ENCODE measurements at places on chromosomes 12 and 14.

GRCh38 chr12:122893208-122894153, 2.4 kb downstream of the VPS37B start:
- H3K36me3 ChIP-seq: no peaks in the 10 kb centered on the region
- peaks cover 29% of the 10 kb centered on the region for H3K4me1 ChIP-seq
- no peaks in the 10 kb centered on the region for H3K27me3 ChIP-seq
- no peak for DNase-seq
- H3K27ac ChIP-seq: no peak overlapping the region

- H3K27me3 ChIP-seq: no peaks in the 10 kb centered on the region
- no peaks in the 10 kb centered on the region for H3K36me3 ChIP-seq
- no peak for DNase-seq
Measured at GRCh38 chr12:104772336-104772735, 185.8 kb downstream of the SLC41A2 start.

DNA sequence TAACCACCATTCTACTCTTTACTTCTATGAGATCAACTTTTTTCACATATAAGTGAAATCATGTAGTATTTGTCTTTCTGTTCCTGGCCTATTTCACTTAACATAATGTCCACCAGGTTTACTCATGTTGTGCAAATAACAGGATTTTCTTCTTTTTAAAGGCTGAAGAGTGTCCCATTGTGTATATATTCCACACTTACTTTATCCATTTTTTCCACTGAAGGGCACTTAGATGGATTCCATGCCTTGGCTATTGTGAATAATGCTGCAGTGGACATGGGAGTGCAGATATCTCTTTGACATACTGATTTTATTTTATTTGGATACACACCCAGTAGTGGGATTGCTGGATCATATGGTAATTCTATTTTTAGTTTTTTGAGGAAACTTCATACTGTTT, 181.1 kb upstream of the HMGA2 start:
- no peaks in the 10 kb centered on the region for H3K27me3 ChIP-seq
- no peak for DNase-seq
- peaks cover 3% of the 10 kb centered on the region for H3K4me1 ChIP-seq
- peaks cover 2% of the 10 kb centered on the region for H3K36me3 ChIP-seq
- no peak overlapping the region for H3K4me3 ChIP-seq

- no peaks in the 10 kb centered on the region for H3K36me3 ChIP-seq
- DNase-seq: no peak
- H3K4me3 ChIP-seq: no peak overlapping the region
- H3K4me1 ChIP-seq: peaks cover 3% of the 10 kb centered on the region
- no peaks in the 10 kb centered on the region for H3K27me3 ChIP-seq
- no peak overlapping the region for H3K27ac ChIP-seq
Measured at GRCh38 chr12:96104566-96104965, 69.2 kb upstream of the LTA4H start.

DNA sequence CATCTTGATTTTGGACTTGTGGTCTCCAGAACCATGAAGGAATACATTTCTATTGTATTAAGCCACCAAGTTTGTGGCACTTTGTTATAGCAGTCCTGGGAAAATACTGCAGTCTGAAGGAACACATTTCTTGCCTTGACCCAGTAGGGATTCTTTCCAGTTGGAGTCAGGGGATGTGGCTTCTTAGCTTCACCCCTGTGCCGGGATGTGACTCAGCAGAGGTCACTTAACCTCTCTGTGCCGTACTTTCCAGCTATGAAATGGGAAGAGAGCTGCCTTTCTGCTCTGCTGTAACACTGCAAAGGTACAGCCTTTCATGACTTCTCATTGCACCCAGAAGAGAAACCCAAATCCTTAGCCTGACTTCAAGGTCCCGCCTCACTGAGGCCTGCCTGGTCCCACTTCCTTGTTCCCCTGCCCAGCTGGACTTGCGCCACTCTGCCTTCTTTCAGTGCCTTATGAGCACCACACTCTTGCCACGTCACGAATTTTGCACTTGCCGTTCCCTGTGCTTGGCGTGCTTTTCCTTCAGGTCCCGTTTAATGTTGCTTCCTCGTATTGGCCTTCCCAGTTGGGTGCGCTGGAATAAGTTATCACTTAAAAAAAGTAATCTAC, 24.2 kb downstream of the CHST11 start:
- no peaks in the 10 kb centered on the region for H3K27me3 ChIP-seq
- no peak overlapping the region for H3K4me3 ChIP-seq
- no peaks in the 10 kb centered on the region for H3K4me1 ChIP-seq
- peak; percentile 22 for DNase-seq
- no peak overlapping the region for H3K27ac ChIP-seq

GRCh38 chr14:51521764-51522163, 129.9 kb upstream of the FRMD6 start:
- no peak overlapping the region for H3K27ac ChIP-seq
- H3K36me3 ChIP-seq: no peaks in the 10 kb centered on the region
- no peaks in the 10 kb centered on the region for H3K27me3 ChIP-seq
- no peak for DNase-seq
- no peaks in the 10 kb centered on the region for H3K4me1 ChIP-seq
- H3K4me3 ChIP-seq: no peak overlapping the region

DNA sequence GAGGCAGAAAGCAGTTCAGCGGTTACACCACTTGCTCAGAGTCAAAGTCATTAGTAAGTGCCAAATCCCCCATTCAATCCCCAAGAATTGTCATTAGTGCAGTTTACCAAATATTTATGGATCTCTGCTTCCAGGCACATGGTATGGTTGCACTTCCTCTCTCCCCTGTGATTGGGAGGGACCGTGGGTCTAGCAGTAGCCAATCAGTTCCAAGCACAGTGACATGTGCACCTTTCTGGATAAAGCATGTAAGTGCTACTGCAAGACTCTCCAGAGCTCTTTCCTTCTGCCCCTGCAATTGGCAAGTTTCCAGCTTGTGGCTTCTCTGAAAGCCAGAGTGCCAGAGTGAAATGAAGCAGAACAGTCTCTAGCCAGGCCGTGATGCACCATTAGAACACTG, 85.3 kb upstream of the FLRT2 start:
- no peaks in the 10 kb centered on the region for H3K36me3 ChIP-seq
- H3K4me1 ChIP-seq: no peaks in the 10 kb centered on the region
- no peak overlapping the region for H3K27ac ChIP-seq
- DNase-seq: no peak
- H3K27me3 ChIP-seq: no peaks in the 10 kb centered on the region
- H3K4me3 ChIP-seq: no peak overlapping the region

DNA sequence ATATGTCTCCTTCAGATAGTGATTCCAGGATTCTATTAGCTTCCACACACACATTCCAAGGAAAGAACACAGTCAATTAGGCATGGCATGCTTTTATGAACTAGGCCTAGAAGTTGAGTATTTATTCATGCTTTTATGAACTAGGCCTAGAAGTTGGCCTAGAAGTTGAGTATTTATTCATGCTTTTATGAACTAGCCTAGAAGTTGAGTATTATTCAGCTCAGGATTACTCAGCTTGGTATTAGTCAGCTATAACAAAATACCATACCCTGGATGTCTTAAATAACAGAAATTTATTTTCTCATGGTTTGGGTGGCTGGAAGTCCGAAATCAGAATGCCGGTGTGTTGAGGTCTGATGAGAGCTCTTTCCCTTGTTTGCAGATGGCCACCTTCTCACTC, 442.7 kb upstream of the FLRT2 start:
- H3K27me3 ChIP-seq: no peaks in the 10 kb centered on the region
- no peak overlapping the region for H3K4me3 ChIP-seq
- no peaks in the 10 kb centered on the region for H3K36me3 ChIP-seq
- DNase-seq: no peak
- H3K4me1 ChIP-seq: no peaks in the 10 kb centered on the region

GRCh38 chr12:108629151-108629550, 4.5 kb downstream of the SELPLG start:
- no peak overlapping the region for H3K4me3 ChIP-seq
- H3K4me1 ChIP-seq: peaks cover 32% of the 10 kb centered on the region
- H3K27me3 ChIP-seq: no peaks in the 10 kb centered on the region
- no peaks in the 10 kb centered on the region for H3K36me3 ChIP-seq

GRCh38 chr14:101564819-101565698, 3.8 kb downstream of the DIO3 start:
- no peak overlapping the region for H3K27ac ChIP-seq
- no peaks in the 10 kb centered on the region for H3K4me1 ChIP-seq
- H3K27me3 ChIP-seq: peaks cover 41% of the 10 kb centered on the region
- H3K4me3 ChIP-seq: peak overlapping the region; percentile 26
- DNase-seq: no peak
- no peaks in the 10 kb centered on the region for H3K36me3 ChIP-seq

DNA sequence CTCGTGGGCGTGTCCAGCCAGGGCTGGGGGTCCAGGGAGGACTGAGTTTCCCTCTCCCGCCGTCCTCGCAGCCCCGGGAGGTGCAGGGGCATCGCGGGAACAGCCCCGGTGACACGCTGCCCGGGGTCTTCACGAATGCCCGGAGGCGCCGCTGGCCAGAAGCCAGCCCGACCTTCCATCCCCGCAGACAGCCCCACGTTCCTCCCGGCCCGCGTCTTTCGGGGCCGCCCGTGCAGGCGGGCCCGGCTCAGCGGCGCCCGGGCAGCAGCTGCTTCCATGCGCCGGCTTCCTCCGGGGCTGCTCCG, 827 bp upstream of the TEDC1 start:
- H3K27me3 ChIP-seq: peaks cover 21% of the 10 kb centered on the region
- peak overlapping the region; percentile 64 for H3K4me3 ChIP-seq
- H3K36me3 ChIP-seq: peaks cover 4% of the 10 kb centered on the region
- DNase-seq: no peak

DNA sequence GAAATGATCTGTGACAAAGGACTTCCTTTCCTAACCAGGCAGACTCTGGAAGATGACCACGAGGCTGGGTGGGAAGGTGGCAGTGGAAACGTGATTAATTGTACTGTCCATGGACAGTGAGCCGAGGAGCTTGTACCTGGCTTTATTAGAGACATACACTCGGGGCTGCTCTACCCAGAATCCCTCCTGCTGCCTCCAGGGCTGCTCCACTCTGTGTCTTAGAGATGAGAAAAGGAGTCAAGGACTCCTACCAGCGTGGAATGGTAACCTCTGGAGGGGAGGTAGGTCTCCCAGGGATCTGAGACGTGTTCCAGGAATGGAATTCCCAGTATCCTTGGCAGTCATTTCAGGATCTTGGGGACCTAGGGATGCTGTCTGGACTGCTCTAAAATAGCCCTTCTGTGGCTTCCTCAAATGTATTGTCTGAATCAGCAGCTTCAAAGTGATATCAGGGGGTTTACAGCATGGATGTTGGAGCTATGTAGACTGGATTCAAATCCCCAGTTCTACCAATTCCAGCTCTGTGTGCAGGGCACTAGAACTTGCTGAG, 237.8 kb downstream of the CACNA1C start:
- DNase-seq: no peak
- peaks cover 23% of the 10 kb centered on the region for H3K4me1 ChIP-seq
- no peak overlapping the region for H3K4me3 ChIP-seq
- no peaks in the 10 kb centered on the region for H3K27me3 ChIP-seq

GRCh38 chr14:53153702-53154112, 584 bp upstream of the DDHD1 start:
- no peaks in the 10 kb centered on the region for H3K27me3 ChIP-seq
- peaks cover 4% of the 10 kb centered on the region for H3K4me1 ChIP-seq
- H3K4me3 ChIP-seq: peak overlapping the region; percentile 90
- no peak for DNase-seq
- H3K27ac ChIP-seq: no peak overlapping the region
- H3K36me3 ChIP-seq: no peaks in the 10 kb centered on the region

- no peak overlapping the region for H3K27ac ChIP-seq
- H3K4me1 ChIP-seq: no peaks in the 10 kb centered on the region
- no peaks in the 10 kb centered on the region for H3K27me3 ChIP-seq
- no peak for DNase-seq
Measured at GRCh38 chr12:126457776-126458175, 1392.5 kb downstream of the AACS start.

DNA sequence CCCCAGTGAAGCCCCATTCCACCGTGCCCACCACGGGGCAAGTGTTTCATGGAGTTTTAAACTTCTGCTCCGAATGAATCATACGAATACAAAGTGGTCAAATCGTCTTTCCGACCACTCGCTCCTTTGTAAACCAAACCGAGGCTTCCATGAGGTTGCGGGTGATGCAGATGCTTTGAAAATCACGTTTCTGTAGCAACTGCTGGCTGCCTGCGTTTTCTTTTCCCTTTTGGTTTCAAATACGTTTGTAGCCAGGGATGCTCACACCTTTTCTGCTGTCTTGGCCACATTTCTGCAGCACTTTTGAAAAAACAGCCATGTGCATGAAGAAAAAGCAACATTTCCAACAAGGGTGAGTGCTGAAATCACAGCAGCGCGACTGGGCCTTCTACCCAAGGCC, 33.7 kb downstream of the RFLNA start:
- no peaks in the 10 kb centered on the region for H3K4me1 ChIP-seq
- no peak overlapping the region for H3K27ac ChIP-seq
- H3K36me3 ChIP-seq: peaks cover 86% of the 10 kb centered on the region
- H3K27me3 ChIP-seq: no peaks in the 10 kb centered on the region
- no peak overlapping the region for H3K4me3 ChIP-seq

- H3K4me3 ChIP-seq: no peak overlapping the region
- H3K36me3 ChIP-seq: no peaks in the 10 kb centered on the region
- no peaks in the 10 kb centered on the region for H3K27me3 ChIP-seq
- no peak for DNase-seq
Measured at GRCh38 chr12:93177208-93178153, 200.2 kb upstream of the NUDT4 start.

DNA sequence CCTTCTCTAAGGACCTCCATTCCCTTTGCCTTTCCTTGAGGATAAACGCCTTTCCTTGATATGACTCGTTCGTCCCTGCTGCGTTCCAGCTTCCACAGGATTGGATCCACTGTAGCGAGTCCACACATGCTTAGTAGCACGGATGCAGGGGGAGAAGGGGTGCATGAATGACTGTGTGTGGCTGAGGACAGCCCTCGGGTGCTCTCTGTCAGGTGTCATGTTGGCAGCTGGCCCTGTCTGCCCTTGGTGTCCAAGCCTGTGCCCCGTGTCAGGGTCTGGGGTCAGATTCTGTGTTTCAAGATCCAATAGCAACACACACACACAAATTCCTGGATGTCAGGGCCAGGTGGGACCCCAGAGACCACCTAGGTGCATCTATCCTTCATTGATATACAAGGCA, 17.5 kb upstream of the KRT80 start:
- H3K4me3 ChIP-seq: no peak overlapping the region
- H3K4me1 ChIP-seq: peaks cover 24% of the 10 kb centered on the region
- DNase-seq: no peak
- no peaks in the 10 kb centered on the region for H3K36me3 ChIP-seq
- no peaks in the 10 kb centered on the region for H3K27me3 ChIP-seq

DNA sequence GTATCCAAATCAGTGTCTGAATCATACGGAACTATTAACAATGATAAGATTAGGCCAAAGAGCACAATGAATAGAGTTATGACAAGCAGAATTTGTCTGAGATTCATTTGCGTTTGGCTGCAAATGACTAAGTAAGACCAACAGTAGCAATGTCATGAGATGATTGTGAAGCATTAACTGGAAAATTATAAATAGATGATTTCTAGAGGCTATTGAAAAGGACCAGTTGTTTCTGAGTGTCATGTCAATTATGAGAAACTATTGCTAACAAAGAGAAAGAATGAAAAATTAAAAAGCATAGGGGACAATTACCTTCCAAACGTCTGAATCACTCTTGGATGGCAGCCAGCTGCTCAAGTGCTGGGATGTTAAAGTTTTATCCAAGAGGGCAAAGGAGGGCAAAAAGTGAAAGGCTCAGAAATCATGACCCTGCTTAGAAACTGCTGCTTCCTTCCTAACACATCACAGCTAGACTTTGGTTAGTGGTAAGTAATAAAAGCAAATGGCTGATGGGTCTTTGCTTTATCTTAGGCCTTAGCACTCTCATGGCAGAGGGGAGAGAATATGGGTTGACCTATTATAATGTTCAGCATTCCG, 89.0 kb downstream of the AKAP6 start:
- no peak overlapping the region for H3K27ac ChIP-seq
- no peak for DNase-seq
- no peaks in the 10 kb centered on the region for H3K4me1 ChIP-seq
- H3K36me3 ChIP-seq: no peaks in the 10 kb centered on the region

- no peaks in the 10 kb centered on the region for H3K27me3 ChIP-seq
- no peak overlapping the region for H3K27ac ChIP-seq
- H3K4me1 ChIP-seq: no peaks in the 10 kb centered on the region
- H3K4me3 ChIP-seq: no peak overlapping the region
- H3K36me3 ChIP-seq: no peaks in the 10 kb centered on the region
Measured at GRCh38 chr14:56514663-56515371, 64.8 kb upstream of the TMEM260 start.
